HS-5 (cell line): ENCODE measurements at places on chromosomes 4 and X.

- DNase-seq: no peak
Measured at GRCh38 chr4:139761461-139761860, 95.8 kb downstream of the MGST2 start.

DNA sequence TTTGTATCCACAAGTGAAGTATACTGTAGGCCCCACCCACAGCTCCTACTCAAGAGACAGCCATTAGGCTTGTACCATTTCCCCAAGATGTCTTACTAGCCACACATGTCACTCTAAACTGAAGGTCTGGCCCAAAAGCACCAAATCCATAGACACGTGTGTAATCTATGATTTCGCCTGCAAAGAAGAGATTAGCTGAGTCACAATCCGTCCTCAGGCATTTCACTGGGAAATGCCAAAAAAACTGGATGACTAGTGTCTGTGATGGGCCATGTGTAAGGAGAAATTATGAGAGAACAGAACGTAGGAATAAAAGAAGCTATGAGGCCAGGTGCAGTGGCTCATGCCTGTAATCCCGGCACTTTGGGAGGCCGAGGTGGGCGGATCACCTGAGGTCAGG is 21.9 kb upstream of the RP2 start:
- no peak for DNase-seq

- no peak for DNase-seq
Measured at GRCh38 chr4:142284402-142285221, 561.5 kb downstream of the INPP4B start.

DNA sequence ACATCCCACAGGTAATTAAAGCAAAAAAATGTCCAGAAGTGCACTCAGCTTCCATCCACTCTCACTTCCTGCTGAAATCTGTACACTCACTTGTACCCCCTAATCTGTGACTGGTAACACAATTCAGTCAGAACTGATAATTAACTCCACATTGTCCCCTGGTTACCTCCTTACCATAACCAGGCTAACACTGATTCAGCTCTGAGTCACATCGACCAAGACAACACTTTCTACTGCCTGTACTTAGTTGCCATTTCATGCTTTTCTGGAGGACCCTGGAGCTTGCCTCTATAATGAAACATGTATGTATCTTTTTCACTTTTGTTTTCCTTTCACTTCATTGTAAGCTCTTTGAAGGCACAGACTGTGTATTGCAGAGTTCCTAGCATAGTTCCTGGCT is 130.9 kb upstream of the GABRG1 start:
- peak; percentile 64 for DNase-seq

DNA sequence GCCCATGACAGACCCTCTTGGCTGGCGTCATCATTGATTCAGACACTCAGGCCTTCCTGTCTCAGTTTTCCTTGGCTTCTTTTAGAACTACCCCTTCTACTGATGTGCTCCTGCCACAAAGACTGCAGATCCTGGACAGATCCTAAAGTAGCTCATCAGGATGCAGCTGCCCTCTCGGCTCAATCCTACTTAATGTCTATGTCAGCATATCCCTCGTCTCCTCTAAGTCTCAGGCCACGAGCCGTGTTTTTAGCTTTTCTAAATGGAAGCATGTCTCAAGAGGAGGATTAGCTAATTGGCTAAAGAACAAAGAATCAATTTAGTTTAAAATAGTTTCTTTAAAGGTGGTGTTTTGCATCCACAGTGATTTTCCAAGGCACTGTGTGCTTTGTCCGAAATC is 447.7 kb downstream of the STIM2 start:
- DNase-seq: no peak

DNA sequence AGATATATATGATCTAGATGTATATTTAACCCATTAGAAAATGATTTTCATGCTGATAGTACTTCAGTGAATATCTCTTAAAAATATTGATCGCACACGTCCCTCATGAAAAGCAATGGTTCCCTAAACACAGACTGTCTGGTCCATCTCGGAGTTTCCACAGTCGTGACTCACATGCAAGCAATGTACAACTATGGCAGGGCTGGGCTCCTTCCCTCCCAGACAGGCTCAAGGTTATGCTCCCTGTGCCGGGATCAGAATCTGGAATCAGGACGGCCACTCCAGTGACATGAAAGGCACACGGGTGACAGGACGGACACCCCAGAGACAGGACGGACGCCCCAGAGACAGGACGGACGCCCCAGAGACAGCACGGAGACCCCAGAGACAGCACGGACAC is 40.2 kb upstream of the PPP2R3B start:
- no peak for DNase-seq

GRCh38 chr4:78070731-78071282 is 13.7 kb downstream of the FRAS1 start:
- no peak for DNase-seq

- no peak for DNase-seq
Measured at GRCh38 chr4:3407171-3407771, 34.5 kb upstream of the HGFAC start.

GRCh38 chrX:40290517-40290916 is 192.8 kb upstream of the BCOR start:
- no peak for DNase-seq

- DNase-seq: no peak
Measured at GRCh38 chr4:8289956-8290700, 20.6 kb downstream of the HTRA3 start.
